Nucleus accumbens (tissue), 56 donors: ENCODE measurements at places on chromosomes 12 and 14.

GRCh38 chr12:117502633-117503032, 141.2 kb upstream of the NOS1 start:
- no peak for DNase-seq

- no peak for DNase-seq
These were observed 33.4 kb downstream of the PDZRN4 start for GRCh38 chr12:41221491-41221890.

DNA sequence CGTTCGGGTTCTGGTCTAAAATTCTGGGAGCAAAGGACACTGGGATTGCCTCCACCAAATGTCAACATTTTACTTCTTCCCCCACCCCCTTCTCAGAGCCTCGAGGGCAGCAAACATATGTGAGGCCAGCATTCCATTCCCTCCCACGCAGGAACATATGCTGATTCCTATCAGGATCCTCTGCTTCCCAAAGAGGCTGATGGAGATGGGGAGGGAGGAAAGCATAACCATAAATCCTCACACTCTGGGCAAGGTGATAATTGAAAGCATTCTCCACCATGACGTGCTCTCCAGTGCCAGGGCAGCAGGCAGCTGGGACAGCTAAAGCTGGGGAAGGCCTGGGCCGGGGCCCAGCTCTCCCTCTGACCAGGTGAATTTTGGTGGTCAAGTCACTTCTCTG, 395.0 kb downstream of the ZFP36L1 start:
- no peak for DNase-seq

GRCh38 chr12:132075714-132076553, 68.2 kb downstream of the DDX51 start:
- no peak for DNase-seq

DNA sequence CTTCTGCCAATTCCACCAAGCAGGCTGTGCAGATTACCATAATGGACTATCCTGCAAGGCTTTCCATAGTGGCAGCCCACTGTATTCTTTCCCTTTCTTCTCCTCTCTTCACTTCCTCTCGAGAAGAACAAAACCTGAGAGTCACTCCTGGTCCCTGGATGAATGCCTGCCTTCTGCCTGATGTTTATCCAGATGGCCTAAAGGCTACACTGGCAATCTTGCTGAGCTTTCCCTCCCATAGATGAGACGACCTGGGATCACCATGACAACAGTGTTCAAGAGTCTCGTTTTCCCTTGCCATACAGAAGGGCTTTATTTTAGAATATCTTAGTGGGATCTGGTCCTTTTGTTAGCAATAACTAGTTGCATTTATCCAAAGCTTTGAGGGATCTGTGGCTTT, 142.3 kb downstream of the RTN1 start:
- no peak for DNase-seq

DNA sequence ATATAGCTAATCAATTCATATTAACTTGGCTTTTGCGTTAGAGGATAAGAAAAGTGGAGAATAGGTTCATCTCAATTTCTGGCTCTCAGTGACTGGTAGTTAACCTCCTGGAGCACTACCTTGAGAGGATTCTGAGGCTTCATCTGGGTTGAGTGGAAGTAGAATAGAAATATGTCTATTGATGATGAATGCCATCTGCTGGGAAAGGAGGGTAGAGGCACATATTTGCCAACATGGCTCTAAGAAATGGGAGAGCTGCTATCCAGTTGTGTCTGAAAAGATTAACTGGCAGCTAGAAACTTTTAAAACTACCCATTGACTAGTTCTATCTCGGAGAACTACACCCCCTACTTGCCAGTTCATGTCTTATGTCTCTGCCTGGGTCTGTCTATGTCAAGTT, 530.1 kb downstream of the NRXN3 start:
- no peak for DNase-seq
